ENCODE measurements at places on chromosomes 4 and X.

DNA sequence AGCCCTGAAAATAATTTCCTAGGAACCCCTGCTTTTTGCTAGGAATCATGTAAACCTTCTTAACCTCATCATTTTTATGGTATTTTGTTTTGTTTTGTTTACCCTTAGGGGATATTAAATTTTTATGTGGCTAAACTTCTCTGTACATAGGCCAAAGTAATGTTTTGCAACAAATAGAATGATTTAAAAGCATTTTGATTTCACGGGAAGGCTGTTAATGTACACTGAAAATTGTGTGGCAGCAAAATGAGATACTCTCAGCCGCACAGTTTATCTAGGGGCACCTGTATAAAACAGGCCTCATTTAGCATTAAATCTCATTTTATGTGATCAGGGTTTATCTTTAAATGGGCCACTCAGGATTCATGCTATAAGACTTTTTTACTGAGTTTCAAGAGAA, 175.0 kb downstream of the ANTXR2 start:
- no peak for DNase-seq

DNA sequence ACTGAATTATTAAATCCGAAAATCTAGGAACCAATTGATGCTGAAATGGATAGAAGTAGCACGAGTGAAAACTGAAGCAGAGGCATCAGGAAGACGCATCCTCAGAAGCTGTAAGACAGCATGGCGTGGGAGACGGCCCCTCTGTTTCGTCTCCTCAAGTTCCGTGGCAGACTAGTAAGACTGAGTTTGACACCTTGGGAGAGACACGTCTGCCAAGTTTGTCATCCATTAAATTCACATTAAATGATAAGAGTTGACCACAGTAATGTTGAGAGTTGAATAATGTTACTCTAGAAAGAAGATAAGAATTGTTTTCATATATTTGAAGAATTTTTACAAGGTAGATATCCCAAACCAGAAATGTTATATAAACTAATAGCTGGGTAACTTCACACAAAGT, 736.1 kb upstream of the FRG1 start:
- DNase-seq, result no peak

- DNase-seq, result no peak
These were observed 17.2 kb downstream of the ASB11 start for GRCh38 chrX:15298201-15298600.

DNA sequence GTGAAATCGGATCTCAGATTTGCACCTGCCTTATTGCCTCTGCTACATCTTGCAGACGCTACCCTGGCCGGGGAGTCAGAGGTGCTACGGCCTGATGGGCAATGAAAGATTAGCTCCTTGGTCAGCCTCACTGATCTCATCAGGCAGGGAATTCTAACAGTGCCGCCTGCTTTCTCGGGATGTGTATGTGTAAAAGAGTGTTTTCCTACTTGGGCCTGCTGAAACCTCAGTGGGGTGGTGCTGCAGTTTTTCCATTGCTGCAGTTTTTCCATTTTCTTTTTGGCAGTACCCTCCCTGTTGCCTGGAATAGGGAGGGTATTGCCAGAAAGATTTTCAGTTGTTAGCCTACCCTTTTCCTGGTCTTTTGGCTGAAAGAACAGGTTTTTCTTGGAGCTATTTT, 117.5 kb downstream of the CDKL5 start:
- DNase-seq, result no peak

GRCh38 chr4:77818073-77818601, 1.0 kb downstream of the CNOT6L start:
- DNase-seq, result peak; percentile 11

GRCh38 chrX:40327085-40327484, 229.3 kb upstream of the BCOR start:
- no peak for DNase-seq

DNA sequence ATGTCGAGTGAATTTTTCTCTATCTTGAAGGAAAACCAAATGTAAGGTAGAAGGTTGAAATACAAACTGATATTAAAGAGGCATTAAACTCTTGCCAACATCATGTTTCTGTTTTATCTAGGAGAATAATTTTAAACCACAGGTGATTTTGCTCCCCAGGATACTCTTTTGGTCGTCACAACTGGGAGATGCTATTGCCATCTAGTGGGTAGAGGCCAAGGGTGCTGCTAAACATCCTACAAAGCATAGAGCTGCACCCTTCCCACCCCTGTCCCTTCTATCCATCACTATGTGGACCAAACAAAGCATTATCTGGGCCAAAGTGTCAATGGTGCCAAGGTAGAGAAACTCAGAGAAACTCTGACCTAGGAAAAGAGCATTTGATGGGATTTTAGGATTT, 154.6 kb upstream of the MAGEB2 start:
- no peak for DNase-seq

- DNase-seq, result no peak
These were observed 77.4 kb downstream of the ANKRD17 start for GRCh38 chr4:73181231-73181630.

GRCh38 chr4:42523066-42523718, 125.9 kb downstream of the SHISA3 start:
- no peak for DNase-seq

DNA sequence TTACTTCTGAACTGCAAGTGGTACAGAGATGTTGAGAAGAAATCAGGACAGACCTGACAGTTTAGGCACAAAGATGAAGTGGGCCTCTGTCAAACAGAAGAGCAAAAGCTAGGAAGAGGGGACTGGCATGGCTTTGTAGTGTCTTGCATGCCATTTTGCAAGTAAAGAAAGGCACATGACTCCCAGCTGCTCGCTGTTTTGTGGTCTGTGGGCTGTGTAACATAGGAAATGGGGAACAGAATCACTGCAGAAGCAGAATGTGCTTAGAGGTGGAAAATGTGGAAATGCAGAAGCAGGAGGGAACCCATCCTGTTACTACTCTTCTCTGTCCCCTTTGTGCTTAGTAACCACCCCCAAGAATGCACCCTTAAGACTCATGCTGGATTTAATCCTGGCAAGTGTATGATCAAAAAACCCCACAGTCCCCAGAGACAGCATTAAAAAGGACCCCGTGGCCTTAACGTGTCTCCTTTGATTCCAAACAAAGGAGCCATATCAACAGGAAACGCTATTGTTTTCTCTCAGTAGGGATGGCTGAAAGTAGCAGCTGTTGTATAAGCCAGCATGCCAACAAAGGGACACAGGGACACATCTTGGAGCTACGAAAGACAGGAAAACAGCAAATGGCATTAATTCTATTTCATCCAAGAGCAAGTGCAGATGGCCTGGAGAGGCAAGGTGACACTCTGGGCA, 177.6 kb upstream of the GLRA2 start:
- DNase-seq, result no peak

GRCh38 chrX:38987198-38987651, 186.0 kb downstream of the MID1IP1 start:
- DNase-seq, result no peak

DNA sequence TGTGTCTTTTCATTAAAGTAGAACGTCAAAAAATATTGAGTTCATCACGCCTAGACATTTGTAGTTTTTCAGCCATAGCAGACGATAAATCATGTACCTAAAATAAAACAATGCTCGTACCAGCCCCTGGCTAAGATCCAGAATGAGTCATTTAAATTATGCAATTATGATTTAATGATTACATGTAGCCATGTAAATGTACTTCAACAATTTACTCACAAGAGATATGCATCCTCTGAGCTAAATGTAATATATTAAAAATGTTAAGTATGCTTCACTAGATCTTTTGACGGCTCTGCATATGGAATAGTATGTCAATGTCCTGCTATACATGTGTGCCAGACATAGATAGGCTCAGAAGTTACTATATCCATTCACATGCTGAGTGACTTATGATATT, 1077.8 kb downstream of the ARAP2 start:
- DNase-seq, result no peak

DNA sequence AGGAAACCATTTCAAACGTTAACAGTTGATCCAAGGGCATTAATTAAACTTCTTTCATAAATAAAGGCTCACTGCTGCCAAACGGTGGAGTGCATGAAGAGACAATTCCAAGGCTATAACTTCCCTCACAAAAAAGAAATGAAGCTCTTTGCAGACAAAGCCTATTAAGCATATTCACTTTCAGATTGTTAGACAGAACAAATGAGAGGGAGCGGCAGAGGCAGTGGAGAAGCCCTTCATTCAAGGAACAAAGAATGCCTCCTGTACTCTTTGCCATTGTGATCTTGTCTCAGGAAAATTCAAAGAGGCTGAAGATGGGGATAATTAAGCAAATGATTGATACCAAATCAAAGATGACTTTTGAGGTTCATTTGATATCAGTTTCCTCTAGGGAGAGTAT, 370.5 kb upstream of the FAT1 start:
- DNase-seq, result no peak

DNA sequence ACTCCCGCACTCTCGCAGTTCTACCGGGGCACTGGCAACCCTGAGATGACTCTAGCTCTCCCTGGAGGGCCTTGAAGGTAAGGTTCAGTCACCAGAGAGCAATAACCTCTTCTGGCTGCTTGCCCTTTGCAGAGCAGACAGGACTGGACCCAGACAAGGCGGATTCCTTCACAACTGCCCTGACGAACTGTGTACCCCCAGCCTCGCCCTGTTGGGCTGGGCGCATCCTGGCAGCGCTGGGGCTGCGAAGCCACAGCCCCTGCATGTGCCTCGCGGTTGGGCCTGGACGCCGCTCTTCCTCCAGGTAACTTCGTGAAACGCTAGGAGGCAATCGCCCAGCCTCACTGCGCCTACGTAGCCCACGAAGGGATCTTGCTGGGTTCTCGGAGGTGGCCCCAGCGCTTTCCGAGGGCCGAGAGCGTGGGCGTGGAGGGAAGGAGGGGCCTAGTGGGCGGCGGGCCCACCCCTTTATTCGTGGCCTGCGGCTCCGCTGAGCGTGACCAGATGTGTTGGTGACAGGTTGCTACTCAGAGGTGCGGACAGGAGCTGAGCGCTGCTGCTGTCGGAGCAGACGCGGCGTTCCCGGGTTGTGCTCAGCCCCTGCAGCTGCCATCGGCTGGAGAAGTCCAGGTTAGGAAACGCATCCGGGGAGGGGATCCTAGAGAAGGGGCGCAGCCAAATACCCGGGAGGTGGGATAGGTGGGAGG, 1.9 kb upstream of the MAMLD1 start:
- no peak for DNase-seq

DNA sequence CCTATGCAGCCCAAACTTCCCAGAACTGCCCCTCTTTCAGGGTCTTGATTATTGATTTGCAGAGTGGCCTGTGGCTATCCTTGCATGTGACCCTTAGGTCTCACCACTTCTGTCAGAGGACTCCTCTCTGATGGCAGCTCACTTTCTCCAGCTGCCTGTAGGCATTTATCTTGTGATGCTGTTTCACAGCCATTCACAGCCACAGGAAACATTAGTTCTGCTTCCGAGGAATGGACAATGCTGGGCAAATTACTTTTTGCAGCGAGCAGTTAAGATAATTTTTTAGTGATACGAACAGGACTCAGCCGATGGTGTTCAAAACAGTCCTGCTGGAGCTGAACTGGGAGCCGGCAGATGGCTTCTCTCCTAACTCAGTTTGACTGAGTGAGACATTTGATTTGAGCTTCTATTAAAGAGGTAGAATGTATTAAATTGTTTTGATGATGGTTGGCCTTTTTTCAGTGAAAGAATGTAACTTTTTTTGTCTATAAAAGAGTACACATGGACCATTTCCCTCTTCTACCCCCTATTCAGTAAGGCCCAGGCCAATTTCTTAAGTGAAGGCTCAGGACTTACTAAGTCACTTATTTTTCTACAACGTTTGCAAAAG, 58.4 kb upstream of the TMEM150C start:
- no peak for DNase-seq

DNA sequence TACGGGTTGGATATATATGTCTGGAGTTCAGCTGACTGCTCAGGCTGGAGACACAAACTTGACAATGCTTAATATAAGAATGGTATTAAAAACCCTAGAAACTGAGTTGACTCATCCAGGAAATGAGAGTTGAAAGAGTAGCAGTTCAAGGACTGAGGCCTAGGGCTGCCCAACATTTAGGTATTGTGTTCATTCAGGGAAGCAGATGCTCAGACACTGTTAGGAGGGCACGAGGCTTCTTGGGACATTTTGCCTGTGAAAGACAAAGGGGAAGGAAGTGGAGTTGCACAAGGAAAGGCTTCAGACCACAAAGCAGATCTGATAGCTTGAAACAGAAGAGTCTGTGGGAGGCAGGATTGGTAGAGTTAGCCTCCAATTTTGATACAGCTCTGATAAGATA, 52.0 kb upstream of the HS3ST1 start:
- DNase-seq, result no peak
